ENCODE measurements at places on chromosomes 4 and X.
A peak's percentile ranks its signal among the peaks of the same experiment; 100 is the strongest.

DNA sequence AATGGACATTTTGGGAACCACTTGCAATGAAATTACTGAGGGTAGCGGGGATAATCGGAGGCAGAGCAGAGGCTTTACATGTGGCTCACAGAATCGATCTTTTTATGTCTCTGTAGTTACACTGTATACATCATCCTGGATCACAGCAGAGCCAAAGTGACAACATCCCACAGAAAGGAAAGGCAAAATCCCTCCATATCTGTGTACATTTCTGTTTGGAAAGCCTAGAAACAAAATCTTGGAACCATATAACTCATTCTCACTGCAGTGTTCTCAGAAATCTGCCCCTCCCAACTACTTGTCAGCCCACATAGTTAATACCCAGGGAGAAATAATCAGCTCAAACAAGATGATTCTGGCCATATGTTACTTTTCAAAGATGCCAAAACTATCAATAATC is 211.6 kb downstream of the DCLK2 start:
- DNase-seq: no peak

DNA sequence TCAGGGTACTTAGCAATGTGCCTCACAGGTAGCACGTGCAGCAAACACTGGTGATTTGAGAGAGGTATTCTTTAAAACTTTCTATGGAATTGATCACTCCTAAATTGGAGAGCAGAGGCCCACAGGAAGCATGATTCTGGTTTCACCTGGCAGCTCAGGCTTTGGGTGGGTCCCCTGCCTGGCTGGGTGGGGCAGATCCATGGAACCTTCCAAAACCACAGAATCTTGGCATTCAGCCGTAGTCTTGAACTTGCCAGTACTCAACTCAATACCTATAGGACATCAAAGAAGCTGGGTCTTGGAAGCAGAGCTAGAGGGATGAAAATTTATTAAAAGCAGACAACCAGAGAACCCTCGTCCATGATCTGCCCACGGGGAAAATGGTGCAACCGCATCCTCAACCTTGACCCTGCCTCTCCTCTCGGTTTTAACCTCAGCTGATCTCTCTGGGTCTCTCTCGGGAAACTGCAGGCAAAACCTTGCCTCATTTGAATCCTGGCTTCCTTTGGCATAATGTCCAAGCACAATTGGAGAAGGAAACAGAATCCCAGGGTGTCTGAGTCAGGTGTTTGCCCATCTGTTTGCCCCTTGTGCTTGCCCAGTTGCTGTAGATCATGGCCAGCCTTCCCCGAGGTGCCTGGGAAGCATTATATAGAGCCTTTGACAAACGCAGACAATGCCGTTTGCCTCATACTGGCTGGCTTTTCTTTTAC is 22.9 kb downstream of the OTOP1 start:
- no peak for DNase-seq

- no peak for DNase-seq
Observed at GRCh38 chrX:1750267-1750666, 135.4 kb downstream of the ASMT start.

DNA sequence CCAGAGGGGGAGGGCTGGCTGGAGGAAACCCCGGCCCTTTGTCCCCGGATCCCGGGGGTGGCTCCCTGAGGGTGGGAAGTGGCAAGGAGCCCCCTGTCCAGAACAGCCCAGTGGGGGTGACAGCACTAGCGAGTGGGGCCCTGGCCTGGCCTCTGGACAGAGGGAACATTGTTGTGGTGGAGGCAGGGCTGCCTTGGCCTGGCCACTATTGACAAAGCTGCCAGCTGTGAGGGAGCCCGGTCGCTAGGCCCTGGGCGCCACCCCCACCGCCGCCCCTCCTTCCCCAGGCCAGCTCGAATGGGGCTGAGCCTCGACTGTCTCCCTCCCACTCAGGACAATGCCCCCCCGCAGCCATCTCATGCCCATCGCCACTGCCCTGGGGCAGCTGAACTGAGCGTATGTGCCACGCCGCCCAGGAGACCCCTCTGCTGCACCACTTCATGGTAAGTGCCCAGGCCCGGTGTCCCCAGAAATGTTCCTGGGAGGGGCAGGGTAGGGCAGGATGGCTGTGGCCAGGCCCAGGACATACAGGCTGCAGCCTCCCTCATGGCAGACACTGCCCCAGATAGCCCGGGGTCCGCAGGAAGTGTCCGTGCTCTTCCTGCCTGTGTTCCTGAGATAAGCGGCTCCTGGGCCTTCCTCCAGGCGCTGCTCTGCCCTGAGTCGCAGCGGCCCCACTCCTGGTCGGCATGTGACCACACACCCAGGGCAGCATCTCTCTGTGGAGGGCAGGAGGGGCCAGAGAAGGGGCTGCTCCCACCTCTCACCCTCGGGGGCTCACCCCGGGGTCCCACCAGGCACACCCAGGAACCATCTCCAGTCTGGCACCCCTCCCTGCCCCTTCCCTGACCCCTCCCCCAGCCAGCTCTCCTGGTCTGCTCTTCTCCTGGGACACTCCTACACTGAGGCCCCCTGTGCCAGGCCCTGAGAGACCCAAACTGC is 1.4 kb downstream of the PLXNB3 start:
- no peak for DNase-seq

- no peak for DNase-seq
Observed at GRCh38 chrX:110146521-110146920, 143.6 kb downstream of the TMEM164 start.

DNA sequence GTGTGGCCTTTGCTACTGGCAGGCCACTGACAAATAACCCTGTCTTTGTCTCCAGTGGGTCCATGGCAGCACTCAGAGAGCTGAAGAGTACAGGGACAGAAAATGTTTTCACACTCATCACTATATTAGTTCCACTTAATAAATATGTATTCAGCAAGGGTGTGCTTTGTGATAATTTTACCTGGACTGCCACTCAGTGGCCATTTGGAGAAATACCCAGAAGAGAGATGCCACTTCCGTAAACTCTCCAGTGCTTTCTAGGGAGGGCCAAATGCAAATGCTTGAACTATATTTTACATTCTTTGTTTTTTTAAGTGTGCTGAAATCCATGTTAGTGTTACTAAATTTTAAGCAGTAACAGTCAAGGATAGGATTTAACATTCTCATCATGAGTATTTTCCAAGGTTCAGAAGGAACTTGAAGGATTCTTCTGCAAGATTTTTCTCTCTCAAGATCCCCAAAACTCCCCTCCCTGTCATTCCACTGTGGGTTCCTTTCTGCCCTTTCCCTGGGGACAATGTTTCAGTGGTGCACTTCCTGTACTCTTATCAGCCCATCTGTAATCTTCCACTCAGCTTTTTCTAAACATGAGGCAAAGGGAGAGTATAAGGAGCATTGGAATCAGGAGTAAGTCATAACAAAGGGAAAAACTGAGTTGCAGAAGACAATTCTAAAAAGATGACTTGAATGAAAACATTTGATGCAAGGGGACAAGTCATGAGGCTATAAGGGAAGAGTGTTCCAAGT is 46.0 kb downstream of the TFDP3 start:
- no peak for DNase-seq

DNA sequence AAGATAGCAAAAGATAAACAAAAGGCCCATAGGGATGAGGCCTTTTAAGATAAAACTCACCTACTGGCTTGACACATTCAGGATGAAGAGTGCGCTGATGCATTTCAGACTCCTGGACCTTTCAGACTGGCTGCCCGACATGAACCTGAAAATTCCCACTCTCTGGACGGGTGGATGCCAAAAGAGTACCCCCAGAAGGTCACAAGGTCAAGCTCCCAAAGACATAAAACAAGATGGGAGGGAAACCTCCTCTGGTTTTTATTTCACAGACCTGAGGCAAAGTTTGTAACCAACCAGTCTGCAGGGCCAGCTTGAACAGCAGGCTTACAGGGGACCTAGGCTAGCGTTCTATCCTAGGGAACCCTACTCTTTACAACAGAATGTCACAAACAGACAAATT is 123.2 kb upstream of the GC start:
- no peak for DNase-seq

DNA sequence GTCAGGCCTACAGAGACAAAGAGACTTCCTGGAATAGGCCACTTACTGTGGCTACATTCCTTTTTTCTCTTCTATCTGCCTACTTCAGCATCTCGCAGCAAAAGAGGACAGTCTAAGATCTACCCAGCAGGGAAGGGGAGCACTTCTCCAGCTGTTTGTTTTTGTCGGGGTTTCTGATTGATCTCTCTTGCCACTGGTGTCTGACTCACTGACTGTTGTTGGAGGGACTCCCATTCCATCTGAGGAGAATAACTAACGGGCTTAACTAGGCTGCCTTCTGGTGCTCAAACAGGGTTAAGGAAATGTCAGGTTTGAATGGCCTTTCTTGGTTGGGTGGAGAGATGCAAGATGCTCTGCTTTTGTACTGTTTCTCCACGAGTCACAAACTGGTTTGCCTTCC is 100.2 kb upstream of the TMEM164 start:
- no peak for DNase-seq

DNA sequence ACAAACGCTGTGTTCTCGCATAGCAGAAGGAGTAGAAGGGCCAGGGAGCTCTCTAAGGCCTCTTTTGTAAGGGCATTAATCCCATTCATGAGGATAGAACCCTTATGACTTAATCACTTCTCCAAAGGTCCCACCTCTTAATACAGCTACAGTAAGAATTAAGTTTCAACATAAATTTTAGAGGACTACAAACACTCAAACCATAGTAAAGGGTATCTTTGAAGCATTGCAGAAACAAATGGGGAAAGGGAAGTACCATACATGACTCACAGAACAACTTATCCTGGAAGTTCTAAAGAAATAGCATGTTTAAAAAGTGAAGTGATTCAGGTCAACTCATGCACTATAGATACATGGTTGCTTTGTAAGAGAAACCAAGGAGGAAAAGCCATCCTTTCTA is 680.8 kb downstream of the RPA4 start:
- DNase-seq: no peak

- no peak for DNase-seq
Observed at GRCh38 chr4:184193556-184194525, 23.8 kb downstream of the ENPP6 start.

GRCh38 chr4:3262208-3263052 is 13.5 kb downstream of the MSANTD1 start:
- no peak for DNase-seq

GRCh38 chrX:41180194-41180908 is 95.1 kb downstream of the USP9X start:
- DNase-seq: peak; percentile 5

DNA sequence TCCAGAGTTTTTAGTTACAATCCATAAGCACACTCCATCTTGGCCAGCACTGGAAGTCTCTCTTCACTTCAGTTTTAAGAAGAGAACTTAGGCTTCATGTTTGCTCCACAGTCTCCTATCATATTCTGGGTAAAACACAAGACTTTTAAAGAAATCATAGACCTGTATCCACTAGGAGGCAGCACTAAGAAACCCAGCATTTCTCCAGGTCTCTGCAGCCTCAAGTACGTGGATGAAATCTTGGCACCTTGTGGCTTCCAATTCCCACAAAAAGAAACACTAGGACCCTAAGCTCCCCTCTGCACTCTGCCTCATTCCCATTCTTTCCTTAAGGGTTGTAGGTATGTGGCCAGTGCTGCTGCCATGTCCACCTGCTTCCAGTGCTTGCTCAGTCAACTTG is 367.3 kb upstream of the CASK start:
- no peak for DNase-seq

DNA sequence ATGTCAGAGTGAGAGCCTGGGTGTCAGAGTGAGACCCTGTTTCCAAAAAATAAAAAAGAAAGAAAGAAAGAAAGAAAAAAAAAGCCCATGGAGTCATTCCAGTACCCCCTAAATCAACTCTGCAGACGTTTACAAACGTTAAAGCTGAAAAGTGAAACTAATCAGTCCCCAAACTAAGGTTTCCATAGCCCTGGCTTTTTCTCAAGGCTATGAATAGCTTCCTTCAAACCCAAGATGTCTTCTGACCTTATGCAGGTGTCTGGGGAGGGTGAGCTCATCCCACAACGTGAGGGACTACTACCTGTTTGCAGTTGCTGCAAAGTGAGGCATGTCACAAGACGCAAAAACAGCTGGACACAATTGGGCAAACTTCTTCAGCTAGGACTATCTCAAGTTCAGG is 144.0 kb downstream of the SH3KBP1 start:
- DNase-seq: no peak

Measured in activated CD8-positive, alpha-beta memory T cell treated with anti-CD3 and anti-CD28 coated beads for 1 hour (primary cell).